ENCODE measurements at places on chromosomes 3 and 15.

DNA sequence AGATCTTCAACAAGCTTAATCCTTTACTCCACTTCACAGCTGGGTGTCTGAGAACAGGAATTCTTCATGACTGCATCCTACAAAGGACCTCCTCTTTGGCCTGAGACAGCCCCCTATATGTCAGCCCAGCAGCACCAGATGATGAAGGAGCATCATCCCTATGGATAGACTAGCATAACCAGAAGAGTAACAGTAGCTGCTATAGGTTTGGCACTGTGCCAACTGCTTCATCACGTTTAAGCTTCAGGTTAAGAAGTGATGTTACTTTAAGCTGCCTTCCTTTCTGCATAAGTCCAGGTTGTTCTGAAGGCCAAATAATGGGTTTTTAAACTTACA, 50.6 kb downstream of the CMSS1 start:
- DNase-seq, result no peak

DNA sequence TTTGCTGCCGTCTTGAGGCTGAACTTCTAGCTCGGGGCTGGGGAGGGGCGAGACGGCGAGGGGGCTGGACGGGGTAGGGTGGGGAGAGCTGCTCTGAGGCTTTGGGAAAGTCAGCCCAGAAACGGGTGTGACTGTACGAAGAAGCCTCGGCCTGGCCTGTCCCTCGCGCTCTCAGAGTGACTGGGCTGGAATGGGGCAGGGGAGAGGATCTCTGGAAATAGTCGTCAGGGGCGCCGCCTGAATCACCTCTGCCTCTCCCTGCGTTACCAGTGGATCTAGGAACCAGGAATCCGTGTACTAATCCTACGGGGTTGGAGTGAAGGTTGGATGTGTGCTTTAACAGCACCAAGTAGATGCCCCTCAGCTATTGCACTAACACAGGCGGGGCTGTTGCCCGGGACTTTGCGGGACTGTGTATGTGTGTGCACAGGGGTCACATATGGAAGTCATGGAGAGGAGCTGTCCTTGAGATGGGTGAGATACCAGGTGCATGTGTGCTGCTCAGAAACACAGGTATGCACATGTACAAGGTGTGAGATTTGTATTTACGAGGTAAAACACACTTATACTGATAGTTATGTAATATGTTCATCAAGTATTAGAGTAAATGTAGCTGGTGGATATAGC, 591 bp downstream of the FOXL2NB start:
- DNase-seq, result no peak

DNA sequence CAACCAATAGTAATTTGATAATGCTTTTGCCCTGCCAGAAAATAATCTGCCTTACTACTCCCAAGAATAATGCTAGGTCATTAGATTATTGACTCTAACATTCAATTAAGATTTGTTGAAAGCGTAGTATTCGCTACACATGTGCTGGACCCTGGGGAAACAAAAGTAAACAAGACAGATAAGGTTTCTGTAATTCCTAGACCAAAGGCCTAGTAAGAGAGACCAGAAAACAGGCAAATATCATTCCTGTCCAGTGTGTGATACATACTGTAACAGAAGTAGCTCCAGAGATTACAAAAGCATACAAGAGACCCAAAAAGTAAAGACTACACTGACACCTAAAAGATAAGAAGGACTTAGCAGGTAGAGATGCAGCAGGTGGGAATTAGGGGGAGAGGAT, 60.8 kb downstream of the PLOD2 start:
- DNase-seq, result no peak

DNA sequence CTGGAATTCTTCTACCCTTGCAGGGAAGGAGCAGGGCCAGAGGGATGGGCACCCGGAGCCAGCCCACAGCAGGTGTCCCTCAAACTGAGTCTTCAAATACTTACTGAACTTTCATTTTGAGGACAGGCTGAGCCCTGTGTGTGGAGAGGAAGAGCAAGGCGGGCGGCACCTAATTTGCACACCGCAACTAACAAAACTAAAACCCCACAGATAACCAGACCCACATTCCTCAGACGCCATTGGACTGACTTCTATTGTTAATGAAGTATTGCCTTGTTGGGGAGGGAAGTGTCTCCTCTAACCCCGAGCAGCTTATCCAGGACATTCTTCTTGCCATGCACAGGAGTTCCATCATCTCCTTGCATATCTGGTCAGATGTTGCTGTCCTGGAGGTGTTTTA, 105.2 kb upstream of the NR2E3 start:
- no peak for DNase-seq

DNA sequence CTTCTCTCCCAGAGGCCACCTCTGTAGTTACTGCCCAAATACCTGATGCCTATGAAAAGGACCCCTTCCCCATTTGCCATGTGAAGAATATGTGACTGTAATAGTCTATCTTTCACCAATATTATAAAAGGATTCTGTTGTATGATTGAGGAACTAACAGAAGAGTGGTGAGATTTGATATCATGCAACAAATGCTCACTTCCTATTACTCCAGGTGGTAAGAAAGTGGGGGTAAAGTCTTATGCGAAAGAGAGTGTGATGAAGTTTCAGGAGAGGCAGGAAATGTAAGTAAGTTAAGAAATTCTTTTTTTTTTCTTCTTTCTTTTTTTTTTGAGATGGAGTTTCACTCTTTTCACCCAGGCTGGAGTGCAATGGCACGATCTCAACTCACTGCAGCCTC, 24.4 kb upstream of the RAP2B start:
- DNase-seq, result no peak

DNA sequence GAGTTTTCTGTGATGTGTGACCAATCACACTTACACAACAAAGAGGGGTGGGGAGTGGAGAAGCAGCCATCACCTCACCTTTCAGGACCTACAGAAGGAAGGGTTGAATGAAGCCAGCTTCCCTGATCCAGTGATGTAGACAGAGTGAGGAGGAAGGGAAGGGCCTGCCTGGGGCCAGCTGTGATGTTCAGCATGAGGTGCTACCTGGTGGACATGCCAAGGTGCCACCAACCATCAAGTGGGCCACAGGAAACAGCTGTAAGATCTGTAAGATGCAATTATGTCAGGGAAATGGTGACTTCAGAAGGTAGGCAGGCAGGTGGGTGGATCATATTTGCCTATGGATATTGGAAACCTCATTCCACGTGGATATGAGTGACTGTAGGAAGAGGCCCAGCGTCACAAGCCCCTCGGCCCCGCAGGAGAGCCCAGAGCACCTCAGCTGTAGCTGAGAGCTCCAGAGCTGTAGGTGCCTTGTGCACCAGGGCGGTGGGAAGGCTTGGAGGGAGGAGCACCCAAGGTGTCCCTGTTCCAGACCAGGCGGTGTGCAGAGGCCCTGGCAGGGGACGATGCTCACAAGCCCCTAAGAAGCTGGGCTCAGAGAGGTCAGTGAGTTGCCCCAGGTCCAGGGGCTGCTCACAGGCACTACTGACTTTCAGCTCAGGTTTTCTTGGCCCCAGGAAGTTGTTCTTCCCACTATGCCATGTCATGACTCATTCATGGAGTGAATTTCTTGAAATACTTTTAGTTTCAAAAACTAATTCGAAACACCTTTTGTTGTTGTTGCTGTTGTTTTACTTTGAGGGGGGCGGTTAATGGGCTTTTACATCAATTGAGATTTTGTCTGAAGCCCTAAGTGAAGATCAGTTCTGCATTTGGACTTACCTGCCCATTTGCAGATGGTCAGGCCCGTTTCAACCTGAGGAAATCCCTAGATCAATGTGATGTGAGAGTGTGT, 94.2 kb upstream of the ALDH1A3 start:
- DNase-seq, result no peak

- DNase-seq, result peak; percentile 84
Observed at GRCh38 chr3:1087066-1087560, 5.7 kb upstream of the CNTN6 start.

GRCh38 chr15:101469520-101470288, 19.8 kb downstream of the PCSK6 start:
- no peak for DNase-seq

DNA sequence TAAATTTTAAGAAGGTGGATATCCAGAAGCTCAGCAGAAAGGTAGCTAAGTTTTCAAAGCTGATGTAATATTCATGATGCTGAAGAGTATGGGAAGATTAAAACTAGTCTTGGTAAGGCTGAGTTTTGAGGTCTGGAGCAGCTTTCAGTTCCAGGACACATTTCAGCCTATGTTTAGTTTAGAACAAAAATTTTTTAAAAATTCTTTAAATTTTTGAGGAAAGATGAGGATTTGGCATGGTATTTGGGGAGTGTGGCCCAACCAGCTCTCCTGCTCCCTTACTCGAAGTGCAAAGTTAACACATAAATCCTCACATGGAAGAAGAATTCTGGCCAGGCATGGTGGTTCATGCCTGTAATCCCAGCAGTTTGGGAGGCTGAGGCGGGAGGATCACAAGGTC, 1039.1 kb downstream of the NAALADL2 start:
- DNase-seq, result no peak

DNA sequence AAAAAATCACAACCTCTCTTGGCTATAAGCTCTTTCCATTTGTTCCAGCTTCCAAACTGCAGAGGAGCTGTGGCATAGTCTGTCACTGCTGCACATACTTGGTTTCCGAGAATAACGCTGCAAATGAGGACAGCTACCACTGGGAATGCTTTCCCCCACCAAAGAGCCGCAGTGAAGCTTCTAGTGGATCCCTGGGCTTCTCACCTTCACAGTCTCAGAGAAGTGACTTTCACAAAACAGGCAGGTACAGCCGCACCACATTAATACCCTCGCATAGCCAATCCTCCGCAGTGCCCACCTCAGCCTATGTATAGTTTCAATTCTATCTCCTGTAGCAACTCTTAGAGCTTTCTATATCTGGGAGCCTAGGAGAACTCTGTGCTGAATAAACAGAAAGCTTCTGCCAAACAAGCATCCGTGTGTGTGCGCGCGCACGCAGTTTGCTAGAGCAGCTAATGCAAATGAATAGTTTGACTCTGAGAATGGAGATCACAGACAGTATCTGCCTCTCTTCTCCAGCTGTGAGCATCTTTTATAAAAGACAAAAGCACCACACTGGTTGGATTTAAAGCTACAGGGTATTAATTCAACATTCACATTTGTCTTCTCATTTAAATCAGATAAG, 81.9 kb upstream of the PLXND1 start:
- peak; percentile 63 for DNase-seq

DNA sequence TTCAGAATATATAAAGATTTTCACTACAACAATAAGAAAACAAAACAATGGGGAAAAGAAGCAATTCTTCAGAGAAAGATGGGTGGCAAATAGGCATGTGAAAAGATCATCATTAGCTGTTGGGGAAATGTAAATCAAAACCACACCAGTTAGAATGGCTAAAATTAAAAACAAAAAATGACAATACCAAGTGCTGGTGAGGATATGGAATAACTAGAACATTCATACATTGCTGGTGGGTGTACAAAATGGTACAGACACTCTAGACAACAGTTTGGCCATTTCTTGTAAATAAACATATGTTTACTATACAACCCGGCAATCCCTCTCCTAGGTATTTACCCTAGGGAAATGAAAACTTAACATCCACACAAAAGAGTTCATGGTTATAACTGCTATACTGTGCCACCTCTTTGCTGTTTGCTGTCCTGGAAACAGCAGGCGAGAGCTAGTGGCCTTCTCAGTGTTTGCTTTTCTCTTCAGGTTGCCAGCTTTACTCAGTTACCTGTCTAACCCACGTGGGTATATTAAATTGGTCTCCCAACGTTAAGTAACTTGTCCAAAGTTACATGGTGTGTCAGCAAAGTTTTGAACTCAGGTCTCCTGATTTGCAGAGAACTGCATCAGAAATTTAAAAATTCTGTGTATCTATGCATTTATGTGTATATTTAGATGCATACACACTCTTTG, 4.6 kb upstream of the NIT2 start:
- no peak for DNase-seq

GRCh38 chr3:81951106-81951505, 189.7 kb upstream of the GBE1 start:
- no peak for DNase-seq

GRCh38 chr3:58989163-58989562, 60.7 kb downstream of the CFAP20DC start:
- no peak for DNase-seq

- DNase-seq, result no peak
Observed at GRCh38 chr3:99176169-99176964, 274.9 kb upstream of the DCBLD2 start.

DNA sequence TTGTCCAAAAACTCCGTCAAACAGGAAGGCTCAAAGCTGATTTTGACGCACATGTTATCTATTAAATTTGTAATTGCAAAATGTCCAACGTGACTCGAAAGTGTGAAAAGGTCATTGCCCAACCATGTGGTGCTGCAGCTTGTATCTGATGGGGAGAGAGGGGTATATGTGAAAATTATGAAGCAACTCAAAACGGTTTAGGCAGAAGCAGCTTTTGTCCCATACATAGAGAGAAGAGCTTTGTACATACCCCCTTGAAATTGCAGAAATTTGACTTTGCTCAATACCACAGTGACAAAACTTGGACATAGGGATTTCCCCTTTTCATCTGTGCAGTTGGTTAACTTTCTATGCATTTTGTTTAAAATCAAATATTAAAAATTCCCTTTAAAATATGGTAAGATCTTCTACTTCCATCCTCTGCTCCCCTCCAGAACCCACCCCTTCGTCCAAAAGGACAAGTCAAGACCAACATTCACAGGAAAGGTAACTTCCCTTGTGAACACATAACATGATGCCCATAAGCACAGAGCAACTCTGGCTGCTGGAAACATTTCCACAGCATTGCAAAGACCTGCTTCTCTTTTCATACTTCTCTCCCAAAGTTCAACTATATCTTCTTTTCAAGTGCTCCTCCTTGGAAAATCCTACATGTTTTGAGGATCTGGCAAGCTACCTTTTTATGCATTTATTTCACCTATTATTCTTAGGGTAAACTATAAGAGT, 253.7 kb upstream of the THBS1 start:
- DNase-seq, result no peak

DNA sequence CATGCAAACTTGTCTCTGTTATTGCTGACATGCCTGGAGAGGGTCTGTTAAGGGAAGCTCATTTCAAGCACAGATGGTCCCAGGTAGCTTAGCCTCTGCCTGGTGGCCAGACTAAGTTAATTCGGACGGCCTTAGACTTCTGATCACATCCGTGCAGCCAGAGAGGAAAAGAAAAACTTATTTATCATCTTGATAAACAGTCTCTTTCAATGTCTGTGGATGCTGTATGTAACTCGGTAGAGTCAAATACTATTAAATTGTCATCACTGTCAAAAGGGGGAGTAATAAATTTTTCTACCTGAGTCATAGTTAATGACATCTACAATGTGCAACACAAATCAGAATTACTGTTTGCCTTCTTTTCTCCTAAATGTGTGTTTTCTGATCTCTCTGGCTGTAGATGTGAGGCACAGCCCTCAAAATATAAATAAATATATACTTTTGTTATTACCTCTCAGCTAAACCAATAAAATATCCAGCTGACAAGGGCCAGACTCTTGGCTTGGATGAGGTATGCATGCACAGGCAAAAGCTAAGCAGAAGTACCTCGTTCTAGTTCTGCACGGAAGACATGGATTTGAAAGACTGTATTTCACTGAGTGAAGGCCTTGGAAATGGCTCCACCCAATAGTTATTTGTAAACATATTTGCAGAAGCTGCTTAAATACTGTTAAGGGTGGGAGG, 530.0 kb downstream of the TAFA4 start:
- no peak for DNase-seq

DNA sequence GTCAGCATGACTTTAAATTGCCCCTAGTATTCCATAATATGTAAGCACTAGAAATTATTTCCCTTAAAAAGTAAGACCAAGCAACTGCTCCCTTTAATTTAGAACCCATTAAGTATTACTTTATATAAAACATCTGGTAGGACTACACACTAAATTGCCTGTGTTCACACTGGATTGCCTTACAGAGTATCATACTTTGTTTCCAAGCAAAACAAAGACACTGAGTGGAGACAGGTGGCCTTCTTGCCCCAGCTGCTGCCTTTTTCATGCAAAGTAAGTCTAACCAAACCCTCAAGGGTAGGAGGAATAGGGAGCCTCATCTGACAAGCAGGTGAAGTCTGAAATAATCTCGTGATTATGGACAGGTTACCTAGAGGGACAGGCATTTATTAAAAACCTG, 87.3 kb downstream of the PEX5L start:
- DNase-seq, result no peak

Measured in left hindlimb (tissue), 1 donor.